ENCODE measurements at places on chromosomes 12 and 14.

DNA sequence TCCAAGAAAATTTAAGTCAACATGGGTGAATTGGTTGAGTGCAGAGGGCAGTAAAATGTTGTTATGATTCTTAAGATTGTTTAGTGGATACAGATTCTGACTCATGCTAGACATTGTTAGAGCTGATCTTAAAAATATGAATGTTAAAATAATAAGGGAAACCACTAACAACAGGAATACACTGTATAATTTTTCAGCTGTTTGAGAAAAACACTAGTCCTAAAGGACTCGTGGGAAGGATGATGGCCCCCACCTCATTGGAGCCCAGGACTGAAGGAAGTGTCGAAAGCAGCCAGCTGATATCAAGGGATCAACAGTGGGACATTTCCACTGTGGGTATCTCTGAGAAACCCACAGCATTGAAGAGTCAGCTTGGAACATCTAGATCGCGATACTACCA, 82.9 kb upstream of the SCAF11 start:
- no peak for DNase-seq

- DNase-seq = no peak
Observed at GRCh38 chr14:105857220-105857825, 330.9 kb downstream of the TMEM121 start.

- DNase-seq = no peak
Observed at GRCh38 chr12:4974217-4974616, 64.5 kb downstream of the KCNA1 start.

DNA sequence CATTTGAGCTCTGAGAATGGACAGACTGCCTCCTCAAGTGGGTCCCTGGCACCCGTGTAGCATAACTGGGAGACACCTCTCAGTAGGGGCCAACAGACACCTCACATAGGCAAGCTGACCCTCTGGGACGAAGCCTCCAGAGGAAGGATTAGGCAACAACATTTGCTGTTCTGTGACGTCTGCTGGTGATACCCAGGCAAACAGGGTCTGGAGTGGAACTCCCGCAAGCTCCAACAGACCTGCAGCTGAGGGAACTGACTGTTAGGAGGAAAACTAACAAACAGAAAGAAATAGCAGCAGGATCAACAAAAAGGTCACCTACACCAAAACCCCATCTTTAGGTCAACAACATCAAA, 69.6 kb downstream of the CEP83 start:
- no peak for DNase-seq

Data from smooth muscle cell of the brain vasculature (primary cell).